CD4-positive, alpha-beta T cell treated with Interferon alpha-2 for 1 hour (primary cell): ENCODE measurements at places on chromosomes 1 and 21.

DNA sequence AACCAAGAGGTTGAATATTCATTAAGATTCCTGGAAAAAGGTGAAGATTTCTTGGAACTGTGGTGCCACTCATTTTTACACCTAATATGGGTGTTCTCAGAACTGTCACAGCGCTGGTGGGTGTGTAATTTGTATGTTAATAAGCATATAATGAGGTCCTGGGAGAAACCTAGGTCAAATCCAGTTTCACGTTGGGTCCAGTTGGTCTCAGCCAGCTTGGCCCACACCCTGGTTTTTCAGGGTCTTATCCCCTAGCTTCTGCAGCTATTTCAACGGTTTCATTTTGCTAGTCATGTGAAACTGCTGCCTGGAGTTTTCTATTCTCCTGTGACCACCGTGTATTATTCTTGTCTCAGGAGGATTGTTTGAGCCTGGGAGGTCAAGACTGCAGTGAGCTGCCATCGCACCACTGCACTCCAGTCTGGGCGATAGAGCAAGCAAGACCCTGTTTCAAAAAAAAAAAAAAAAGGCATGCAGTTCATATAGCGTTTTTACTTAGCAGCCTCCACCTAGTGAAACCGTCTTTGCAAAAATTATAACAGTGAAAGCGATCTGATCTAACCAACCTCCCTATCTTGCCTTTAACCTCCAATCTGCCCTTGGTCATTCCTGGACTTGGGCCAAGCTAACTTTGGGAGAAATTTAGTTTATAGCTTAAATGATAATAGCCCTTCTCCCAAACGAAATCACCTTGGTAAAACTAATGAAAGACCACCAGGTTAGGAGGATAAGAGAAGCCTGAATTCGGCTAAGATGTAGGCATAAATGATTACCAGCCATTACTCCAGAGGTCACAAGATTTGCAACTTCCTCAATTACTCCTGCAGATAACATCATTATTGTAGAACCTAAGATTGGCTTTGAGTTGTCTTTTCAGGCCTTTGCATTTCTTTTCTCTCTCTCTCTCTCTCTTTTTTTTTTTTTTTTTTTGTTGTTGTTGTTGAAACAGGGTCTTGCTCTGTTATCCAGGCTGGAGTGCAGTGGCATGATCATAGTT is 44.0 kb downstream of the PTAFR start:
- no peak for DNase-seq

DNA sequence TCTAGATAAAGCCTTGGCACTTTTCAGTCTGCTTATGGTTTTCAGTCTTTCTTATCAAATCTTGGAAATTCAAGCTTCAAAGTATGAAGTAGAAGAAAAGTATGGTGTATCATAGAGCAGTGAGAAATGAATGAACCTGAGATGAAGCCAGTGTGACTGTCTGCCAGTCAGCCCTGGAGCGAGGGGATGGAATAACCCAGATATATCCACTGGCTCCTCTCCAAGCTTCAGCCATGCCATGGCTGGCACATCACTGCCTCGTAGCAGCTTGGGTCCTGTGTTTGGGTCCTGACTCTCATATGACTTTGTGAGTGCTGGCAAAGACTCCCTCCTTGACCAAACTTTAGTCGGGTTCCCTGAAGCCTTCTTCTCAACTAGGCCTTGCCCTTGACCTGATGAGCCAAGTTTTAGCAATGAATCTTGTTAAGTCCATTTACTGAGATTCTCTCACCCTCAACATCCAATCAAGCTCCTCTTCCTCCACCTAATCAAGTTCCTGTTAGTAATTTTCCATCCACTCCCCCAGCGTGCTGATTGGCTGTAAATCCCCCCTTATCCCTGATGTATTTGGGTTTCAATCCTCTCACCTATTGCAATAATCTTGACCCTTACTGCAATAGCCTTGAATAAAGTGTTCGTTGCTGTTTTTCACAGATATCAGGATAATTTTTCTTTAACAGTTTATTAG is 62.5 kb upstream of the PRDX6 start:
- no peak for DNase-seq

GRCh38 chr1:26119892-26120608 is 8.4 kb downstream of the PDIK1L start:
- DNase-seq = no peak

- DNase-seq = no peak
Measured at GRCh38 chr1:247347477-247348222, 16.0 kb upstream of the ZNF496 start.

DNA sequence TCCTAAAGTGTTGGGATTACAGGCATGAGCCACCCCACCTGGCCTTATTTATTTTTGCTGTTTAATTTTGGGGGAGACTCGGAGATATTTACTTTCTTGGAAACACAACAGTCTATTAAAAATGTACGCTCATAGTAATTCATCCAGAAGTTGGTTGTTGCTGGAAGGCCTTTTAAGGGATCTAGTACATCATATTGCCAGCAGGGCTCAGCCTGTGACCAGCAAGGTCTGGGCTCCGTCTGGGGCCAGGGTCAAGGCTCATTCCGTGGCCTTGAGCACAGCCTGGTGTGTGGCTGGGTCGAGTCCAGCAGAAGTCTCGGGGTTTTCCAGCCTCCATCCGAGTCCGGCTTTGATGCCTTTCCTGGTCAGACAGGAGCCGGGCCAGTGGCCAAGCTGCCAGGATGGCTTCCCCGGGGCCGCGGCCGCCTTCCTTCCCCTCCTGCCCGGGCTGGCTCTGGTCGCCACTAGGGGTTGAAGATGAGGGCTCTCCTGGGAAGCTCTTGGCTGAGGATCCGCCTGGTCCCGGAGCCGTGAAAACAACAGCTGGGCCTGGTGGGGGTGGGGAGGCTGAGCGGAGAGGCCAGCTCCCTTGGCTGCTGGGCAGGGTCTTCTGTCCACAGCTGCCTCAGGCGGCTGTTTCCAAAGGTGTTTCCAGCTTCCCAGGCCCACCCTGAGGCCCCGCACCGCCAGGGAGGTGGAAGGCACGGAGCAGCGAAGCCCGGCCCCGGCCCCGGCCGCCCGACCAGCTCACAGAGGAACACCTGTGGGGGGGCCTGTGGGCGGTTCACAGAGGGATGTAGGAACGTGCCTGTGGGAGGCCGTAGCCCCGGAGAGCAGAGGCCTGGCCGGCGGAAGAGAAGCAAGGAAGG is 5.1 kb upstream of the VWA1 start:
- DNase-seq = no peak

GRCh38 chr1:111666828-111667227 is 47.2 kb downstream of the RAP1A start:
- DNase-seq = no peak

GRCh38 chr1:163250382-163250974 is 47.8 kb upstream of the RGS5 start:
- no peak for DNase-seq

DNA sequence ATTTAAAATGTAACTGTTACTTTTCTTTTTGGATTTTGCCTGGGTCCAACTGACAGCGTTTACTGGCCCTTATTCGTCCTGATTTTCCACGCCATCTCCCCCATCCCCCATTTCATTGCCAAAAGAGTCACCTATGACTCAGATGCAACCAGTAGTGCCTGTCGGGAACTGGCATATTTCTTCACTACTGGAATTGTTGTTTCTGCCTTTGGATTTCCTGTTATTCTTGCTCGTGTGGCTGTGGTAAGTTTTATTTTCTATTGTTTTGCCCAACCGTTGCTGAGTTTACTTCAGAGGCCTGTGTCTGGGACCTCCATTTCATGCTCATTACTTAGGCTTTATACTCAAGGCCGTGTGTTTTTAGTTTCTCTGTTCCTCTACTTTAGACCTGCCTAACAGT is 9.3 kb downstream of the LEPR start:
- DNase-seq = no peak

DNA sequence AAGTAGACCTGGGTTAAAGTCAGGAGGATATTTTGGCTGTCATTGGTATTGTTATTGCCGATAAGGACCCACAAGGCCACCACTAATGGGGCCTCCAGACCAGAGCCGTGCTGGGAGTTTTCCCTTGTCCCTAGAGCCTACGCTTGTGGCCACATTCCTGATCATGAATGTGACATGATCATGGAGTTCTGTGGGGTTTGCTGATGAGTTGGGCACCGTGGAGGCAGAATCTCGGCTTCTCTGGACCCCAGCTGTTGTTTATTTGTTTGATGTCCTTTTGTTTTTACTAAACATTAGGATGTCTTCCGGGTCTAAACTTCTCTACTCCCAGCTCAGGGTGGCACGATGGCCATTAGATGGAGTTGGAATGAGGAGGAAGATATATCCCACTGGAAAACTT is 74.9 kb upstream of the TMPRSS2 start:
- no peak for DNase-seq

DNA sequence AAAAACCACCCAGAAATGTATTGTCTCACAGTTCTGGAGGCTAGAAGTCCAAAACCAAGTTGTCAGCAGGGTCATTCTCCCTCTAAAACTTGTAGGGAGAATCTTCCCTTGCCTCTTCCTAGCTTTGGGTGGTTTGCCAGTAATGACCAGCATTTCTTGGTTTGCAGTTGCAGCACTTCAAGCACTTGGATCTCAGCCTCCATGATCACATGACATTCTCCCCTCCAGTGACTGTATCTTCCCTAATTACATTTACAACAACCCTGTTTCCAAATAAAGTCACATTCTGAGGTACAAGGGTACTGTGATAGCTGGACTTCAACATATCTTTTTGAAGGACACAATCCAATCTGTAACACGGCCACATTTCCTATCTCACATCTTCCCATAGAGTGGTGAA is 37.2 kb downstream of the EVI5 start:
- no peak for DNase-seq

GRCh38 chr1:234713859-234714258 is 103.9 kb upstream of the IRF2BP2 start:
- no peak for DNase-seq

DNA sequence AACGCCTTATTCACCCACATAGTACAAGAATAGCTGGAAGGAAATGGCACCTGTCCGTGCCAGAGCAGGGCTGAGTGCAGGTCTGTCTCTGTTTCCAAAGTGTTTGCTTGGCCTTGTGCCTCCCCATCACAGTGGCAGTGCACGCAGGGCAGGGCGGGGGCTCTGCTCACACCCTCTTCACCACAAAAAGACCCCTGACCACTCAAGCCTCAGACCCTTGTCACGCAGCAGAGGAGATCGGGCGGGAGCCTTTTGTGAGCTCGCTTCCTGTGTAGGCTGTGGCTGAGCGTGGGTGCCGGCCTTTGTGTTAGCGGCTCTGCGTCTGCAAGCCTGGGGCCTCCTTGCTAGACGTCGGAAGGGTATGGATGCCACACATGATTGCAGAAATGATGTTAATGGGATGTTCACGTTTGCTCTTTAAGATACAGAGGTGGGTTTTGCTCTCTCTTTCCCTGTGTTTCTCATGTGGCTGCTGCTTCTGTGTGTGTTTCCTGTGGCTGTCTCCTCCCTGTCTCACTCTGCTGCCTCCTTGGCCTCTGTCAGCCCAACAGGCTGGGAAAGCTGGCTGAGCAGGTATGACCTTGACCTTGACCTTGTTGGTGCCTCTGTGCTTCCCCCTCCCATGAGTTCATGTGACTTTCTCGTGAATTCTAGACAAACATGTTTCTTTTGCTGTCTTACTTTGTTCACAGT is 45.4 kb downstream of the S100B start:
- peak; percentile 36 for DNase-seq

DNA sequence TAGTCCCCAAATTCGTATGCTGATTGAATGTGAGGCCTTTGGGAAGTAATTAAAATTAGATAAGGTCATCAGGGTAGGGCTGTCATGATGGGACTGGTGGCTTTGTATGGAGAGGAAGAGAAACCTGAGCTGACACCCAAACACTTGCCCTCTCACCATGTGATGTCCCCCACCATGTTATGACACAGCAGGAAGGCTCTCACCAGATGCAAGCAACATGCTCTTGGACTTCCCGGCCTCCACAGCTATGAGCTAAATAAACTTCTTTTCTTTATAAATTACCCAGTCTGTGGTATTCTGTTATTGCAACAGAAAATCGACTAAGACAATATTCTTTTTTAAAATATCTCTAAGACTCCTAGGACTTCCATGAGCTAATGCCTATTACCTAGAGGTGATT is 43.6 kb upstream of the GUCA2B start:
- DNase-seq = no peak

DNA sequence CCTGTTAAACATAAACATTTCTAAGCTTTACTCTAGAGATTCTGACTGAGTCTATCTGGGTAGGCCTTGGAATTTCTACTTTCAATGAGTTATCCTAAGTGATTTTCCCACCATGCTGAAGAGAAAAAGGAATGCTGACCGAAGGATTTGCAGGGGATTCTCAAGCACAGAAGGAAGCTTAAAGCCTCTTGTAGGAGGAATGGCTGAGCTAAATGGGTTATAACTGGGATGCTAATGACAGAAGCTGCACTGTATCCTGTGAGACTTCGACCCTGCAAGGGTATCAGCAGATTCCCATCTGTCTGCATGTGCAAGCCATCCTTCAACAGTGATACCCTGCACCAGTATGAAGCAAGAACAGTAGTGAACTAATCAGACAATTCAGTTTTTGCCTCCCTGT is 35.4 kb downstream of the SLC35D1 start:
- no peak for DNase-seq

- DNase-seq = no peak
Measured at GRCh38 chr21:36208326-36209013, 51.8 kb downstream of the DOP1B start.

GRCh38 chr1:21198929-21199328 is 22.2 kb upstream of the EIF4G3 start:
- no peak for DNase-seq

GRCh38 chr1:233064988-233065387 is 114.6 kb downstream of the NTPCR start:
- DNase-seq = no peak

GRCh38 chr1:227372726-227373130 is 54.4 kb upstream of the CDC42BPA start:
- DNase-seq = no peak

DNA sequence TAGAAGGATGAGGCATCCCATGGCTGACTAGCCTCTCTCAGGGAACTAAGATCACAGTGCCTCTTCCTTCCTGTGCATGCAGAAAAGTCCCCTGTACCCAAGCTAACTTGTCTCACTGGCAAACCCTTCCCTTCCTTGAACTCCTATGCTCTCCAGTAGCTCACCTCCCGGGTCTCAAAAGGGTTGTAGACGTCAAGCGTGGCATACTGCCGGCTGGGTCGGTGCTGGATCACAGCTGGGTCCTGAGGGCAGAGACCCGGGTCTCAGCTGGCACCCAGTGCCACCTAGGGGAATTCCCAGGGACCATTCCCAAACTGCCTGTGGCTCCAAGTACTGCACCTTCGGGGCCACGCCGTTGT is 688 bp downstream of the SCAMP3 start:
- no peak for DNase-seq

- peak; percentile 47 for DNase-seq
Measured at GRCh38 chr1:26537951-26538352, 8.4 kb downstream of the RPS6KA1 start.

- DNase-seq = no peak
Measured at GRCh38 chr1:58434607-58435006, 111.9 kb downstream of the OMA1 start.

- peak; percentile 61 for DNase-seq
Measured at GRCh38 chr1:87045761-87046304, 131.4 kb downstream of the HS2ST1 start.

DNA sequence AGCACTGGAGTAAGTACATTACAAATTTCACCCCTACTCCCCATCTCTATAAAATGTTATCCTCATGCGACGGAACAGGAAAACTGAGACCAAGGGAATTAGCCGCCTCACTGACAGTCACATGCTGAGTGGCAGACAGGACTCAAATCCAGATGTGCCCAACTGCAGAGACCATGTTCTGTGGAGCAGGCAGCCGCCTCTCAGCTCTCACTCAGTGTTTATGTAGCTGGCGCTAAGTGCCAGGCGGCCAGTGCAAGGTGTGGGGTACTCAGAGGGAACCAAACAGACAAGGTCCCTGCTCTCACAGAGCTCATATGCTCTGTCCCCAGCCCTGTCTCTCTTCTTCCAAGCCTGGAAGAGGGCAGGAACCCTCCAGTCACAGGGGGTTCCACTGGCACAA is 5.1 kb downstream of the CAPZB start:
- DNase-seq = no peak
